ENCODE measurements at places on chromosomes 6 and 20. TPM values are rescaled to one million over a fixed set of nuclear protein-coding genes. Genes with fewer than 3 reads are reported as not detected.

Gene GSTA3
- total RNA-seq: not detected

Gene MUC22
- total RNA-seq: not detected

Gene OXT
- total RNA-seq: not detected

Gene DLK2
- total RNA-seq: not detected

Gene TSHZ2
- total RNA-seq: not detected

Gene PROKR2
- total RNA-seq: not detected

Data from natural killer cell (primary cell).